HAP-1 (cell line): ENCODE measurements at places on chromosomes 4 and X.

GRCh38 chr4:86965019-86965976 is 30.5 kb downstream of the AFF1 start:
- no peak for DNase-seq

DNA sequence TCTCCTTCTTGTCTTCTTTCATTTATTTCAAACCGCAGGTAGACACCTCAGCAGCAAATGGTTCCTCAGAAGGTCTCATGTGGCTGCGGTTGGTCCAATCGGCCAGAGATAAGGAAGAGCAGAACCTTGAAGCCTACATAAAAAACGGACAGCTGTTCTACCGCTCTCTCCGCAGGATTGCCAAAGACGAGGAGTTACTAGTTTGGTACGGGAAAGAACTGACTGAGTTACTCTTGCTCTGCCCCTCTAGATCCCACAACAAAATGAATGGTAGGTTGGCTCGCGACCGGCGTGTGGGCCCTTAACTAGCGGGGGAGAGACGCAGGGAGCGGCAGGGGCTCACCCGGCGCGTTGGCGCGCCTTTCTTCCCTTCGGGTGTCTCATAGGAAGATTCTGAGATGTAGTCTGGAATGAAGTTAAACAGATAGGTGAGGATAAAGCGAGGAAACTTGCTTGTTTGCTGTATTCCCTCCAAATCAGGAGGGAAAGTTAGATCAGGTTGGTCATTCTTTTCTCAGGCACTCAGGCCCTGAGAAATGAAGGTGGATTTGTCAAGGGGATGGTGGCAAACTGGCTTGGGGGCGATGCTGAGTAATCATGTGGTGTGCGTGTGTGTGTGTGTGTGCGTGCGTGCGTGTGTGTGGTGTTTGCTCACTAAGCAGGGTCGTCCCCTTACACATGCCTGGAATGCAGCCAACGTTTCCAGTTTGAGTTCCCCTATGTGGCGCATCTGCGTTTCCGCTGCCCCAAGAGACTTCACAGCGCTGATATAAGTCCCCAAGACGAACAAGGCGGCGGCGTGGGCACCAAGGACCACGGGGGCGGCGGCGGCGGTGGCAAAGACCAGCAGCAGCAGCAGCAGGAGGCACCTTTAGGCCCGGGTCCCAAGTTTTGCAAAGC is 4.2 kb downstream of the PRDM8 start:
- no peak for DNase-seq

DNA sequence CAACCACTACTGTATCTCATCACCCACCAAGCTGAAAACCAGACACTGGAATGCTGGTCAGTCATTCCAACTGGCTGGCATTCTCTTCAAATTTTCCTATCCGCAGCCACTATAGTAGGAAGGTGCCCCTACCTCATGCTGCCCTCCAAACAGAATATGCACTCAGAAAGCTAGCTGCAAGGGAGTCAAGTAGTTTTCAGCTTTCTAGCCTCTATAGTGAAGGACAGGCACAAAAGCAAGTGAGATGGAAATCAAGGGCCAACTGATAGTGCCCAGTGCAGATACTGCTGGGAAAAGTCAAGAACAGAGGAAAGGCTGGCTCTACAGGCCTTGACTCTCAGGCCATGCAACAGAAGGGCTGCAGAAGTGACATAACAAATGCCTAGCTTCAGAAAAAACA is 47.2 kb downstream of the BCOR start:
- DNase-seq, result no peak

- no peak for DNase-seq
These were observed 49.6 kb upstream of the SPRY1 start for GRCh38 chr4:123346951-123347350.

GRCh38 chrX:109350551-109350950 is 131.3 kb downstream of the GUCY2F start:
- DNase-seq, result no peak

DNA sequence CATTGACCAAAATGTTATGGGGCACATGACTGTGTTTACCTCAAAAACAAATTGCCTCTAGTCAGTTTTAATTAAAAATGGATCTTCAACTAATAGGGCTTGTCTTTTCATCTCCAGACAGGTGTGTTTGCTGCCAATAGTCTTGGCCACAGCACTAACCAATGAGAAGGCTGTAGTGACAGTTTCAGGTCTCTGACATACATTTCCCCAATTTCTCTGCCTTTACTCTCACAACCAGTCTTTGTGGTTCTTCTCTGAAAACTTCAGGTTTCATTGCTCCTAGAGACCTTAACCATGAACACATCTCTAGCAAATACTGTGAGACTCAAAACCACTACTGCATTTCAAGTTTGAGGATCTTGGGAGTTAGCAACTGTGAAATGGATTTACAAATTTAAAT is 3.5 kb upstream of the EDNRA start:
- DNase-seq, result no peak

DNA sequence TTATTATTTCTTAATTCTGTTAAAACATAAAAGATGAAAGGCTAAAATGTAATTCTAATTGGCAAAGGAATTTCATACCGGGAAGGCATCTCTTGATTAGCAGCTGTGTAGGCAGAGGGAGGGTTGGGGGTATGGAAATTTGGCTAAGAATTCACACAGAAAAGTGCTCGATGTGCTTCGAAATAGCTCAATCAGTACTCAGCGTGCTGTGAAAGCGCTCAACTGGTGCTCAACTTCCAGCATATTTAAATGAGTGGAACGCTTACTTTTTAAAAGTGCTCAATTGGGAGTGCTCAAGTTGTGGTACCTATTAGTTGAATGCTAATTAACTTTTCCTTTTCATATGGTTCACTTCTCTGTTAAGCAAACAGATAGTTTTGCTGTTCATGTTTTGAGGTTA is 695.9 kb upstream of the ATOH1 start:
- no peak for DNase-seq

DNA sequence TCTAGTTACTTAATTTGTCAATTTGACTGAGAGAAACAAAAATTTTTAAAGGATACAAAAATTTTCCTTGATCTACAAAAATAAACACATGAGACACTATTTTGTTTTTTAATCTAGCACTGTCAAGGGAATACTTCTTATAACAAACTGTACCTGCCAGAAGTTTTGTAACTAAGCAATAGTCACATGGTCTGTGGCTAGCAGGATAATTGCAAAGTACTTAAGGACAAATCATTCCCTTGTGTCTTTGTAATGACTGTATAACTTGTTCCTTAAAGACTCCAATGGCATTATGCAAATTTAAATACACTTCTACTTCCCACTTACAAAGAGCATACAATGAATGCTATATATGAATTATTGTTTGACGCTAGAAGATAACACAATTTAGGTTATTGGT is 25.1 kb upstream of the ANK2 start:
- no peak for DNase-seq

DNA sequence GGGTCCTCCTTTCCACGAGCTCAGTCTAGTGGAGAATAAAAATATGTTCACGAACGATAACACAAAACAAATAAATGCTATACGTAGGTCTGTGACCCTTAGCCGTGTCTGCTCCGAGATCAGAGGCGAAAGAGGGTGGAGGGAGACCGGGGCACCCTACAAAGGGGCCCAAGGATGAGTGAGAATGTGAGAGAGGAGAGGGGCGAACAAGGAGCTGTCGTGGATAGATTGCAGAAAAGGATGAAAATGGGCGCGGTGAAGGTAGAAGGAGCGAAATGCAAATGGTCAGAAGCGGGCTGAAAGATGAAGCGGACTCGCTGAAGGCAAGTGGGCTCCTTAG is 6.2 kb upstream of the ZBTB33 start:
- DNase-seq, result no peak

DNA sequence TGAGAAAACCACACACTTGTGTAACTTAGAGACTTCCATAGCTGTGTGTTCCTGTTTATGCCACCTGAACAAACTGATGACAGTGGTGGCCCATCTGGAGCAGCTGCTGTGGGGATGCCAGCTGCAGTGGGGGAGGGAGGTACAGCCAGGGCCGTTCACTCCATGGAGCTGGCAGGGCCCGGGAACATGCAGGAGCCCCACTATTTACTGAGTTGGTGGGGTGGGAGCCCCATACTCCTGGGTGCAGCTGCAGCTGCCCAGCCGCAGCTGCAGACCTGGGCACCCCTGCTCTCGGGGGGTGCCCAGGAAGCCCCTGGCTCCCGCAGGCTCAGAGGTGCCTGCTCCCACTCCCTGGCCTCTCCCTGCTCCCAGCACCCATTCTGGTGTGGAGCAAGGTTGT is 398.6 kb upstream of the RASGEF1B start:
- no peak for DNase-seq

DNA sequence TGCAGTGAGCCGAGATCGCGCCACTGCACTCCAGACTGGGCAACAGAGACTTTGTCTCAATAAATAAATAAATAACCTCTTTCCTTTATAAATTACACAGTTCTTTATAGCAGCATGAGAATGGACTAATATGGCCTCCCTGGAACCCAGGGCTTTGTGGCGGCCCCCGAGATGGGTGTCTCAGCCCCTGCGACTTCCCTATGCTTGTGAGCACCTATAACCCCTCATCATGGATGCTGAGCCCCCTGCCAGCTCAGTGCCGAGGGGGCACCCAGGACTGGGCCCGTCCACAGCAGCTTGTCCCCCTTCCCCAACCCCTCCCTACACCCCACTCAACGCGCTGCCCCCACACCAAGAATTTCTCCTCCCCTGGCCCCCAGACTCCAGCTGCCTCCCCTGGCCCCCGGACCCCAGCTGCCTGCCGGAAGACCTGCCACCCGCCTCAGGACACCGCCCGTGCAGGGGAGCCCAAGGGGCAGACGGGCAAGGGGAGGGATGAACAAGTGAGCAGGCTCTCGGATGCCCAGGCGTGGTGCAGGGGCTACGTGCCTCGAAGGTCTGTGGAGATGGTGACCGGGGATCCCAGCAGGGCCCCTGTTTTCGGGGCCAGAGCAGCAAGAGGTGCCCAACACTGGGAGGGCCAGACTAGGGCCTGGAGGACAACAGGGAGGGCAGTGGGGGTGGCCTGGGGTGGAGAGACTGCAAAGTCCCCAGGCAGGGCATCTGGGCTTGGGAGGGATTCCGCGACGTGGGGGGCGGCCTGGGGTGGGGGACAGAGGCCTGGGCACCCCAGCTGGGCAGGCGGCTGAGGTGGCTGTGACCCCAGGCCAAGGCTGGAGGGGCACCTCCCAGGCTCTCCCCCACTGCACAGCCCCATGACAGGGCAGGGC is 74.0 kb downstream of the FAM53A start:
- no peak for DNase-seq

GRCh38 chrX:69113723-69114122 is 51.5 kb downstream of the PJA1 start:
- DNase-seq, result no peak

DNA sequence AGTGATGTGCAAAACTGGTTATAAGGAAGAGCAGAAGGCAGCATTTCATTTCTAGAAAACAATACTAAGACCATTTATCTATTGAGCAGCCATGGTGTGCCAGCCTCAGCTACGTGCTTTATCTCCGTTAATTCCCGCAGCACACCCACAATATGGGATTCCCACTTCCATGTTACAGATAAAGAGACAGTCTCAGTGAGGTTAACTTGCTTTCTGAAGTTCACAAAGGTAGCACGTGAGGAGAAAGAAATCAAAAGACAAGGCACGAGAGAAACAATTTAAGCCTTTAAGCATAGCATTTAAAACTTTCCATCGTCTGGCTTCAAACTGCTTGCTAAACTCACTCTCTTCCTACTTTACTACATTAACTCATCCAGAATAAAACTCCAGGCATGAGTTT is 8.0 kb upstream of the RPL34 start:
- no peak for DNase-seq

- DNase-seq, result no peak
These were observed 300.0 kb downstream of the ANK2 start for GRCh38 chr4:113349430-113349829.

DNA sequence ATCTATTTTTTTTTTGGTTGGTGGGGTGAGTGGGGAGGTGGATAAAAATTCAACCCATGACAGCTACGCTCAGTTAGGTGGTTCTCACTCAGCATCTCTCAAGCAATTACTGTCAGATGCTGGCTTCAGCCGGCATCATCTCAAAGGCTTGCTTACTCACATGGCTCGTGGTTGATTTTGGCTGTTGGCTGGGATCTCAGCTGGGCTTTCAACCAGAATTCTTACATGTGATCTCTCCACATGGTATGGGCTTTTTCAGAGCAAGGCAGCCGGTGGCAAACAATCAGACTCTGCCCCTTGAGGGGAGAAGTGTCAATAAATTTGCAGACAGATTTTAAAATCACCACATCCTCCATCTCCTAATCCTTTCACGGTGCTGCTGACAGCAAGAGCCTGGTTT is 47.2 kb downstream of the SLC34A2 start:
- no peak for DNase-seq

GRCh38 chr4:71607780-71608677 is 175.8 kb downstream of the GC start:
- no peak for DNase-seq

DNA sequence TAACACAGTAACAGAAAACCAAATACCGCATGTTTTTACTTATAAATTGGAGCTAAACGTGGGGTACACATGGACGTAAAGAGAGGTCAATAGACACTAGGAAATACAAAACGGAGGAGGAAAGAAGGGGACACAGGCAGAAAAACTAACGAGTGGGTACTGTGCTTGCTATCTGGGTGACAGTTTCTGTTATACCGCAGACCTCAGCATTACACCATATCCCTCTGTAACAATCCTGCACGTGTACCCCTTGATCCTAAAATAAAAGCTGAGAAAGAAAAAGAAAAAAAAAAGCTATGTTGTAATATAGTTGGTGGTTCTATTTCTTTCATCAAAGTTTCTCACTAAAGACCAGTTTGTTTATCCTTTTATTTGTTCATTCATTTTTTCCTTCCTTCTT is 47.9 kb upstream of the UNC5C start:
- no peak for DNase-seq

- DNase-seq, result peak; percentile 69
These were observed 480 bp upstream of the RADX start for GRCh38 chrX:106611317-106611678.

DNA sequence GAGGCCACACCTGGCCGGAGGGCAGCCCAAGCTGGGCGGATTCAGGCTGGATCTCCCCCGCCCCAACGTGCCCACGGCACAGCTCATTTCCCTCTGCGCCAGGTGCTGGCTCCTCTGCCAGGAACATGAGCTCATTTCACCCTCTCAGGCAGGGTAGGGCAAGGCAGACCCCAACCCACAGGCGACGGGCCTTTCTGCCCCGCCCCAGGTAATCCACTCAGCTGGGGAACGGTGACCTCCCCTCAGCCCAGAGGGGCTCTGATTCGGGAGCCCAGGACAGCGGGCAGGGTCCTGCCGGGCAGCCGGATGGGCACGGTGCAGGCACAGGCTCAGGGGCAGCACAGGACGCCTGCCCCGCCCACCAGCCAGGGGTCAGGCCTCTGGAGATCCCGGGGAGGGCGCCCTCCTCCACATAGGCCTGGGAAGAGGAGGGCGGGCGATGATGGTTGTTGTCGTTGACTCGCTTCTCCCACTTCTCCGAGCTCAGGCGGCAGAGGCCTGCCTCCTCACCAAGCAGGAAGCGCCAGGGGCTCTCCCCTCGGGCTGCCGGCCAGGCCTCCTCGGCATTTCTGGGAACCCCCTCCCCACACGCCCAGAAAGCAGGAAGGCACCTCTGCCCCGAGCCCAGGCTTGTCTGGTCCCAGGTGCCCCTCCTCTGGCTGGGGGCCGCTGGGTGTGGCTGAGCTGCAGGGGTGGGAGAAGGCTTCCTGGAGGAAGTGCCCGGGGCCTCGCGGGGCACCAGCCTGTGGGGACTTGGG is 31.1 kb downstream of the TACC3 start:
- no peak for DNase-seq
